AG08396 (cell line): ENCODE measurements at places on chromosomes 7 and 10.

GRCh38 chr10:130013335-130014262 lies 49.5 kb upstream of the EBF3 start:
- no peak for DNase-seq

DNA sequence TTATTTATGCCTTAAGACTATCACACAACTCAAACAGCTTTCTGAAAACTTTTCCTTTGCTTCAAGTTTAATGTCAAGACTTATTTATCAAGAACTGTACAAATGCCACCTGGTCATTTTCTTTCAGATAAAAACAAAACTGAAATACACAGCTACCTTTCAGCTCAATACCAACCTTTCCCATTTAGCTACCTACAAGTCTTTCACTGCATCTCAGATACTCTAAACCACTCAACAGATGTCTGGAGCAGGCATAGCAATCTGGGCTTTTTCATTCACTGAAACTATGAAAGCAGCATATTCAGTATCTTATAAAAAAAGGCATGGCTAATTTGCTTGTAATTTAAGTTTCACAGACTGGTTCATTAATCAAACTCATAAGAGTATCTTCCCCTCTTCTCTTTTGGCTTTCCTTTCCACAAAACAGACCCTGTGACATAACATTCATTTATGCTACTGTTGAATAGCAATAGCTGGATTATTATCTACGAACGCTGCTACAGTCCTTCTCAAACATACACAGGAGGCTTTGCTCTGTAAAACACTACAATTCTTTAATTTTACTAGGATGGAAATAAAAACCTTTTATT lies 8.2 kb downstream of the TRA2A start:
- no peak for DNase-seq

DNA sequence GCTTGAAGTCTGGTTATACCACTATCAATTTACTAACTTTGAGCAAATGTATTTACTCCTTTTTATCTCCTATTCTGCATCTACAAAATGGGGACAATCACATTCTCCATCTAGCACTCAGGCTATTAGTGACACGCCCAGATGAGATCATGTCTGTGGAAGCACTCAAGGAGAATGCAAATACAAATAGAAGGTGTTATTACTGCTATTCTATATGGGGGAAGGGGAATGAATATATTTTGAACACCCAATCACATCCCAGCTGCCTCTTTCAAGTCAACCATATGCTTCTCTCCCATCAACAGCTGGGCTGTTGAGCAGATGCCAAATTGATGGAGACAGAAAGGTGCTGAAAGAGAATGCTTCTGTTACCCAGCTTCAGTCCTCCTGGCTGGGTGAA lies 23.5 kb downstream of the SGMS1 start:
- DNase-seq, result no peak

DNA sequence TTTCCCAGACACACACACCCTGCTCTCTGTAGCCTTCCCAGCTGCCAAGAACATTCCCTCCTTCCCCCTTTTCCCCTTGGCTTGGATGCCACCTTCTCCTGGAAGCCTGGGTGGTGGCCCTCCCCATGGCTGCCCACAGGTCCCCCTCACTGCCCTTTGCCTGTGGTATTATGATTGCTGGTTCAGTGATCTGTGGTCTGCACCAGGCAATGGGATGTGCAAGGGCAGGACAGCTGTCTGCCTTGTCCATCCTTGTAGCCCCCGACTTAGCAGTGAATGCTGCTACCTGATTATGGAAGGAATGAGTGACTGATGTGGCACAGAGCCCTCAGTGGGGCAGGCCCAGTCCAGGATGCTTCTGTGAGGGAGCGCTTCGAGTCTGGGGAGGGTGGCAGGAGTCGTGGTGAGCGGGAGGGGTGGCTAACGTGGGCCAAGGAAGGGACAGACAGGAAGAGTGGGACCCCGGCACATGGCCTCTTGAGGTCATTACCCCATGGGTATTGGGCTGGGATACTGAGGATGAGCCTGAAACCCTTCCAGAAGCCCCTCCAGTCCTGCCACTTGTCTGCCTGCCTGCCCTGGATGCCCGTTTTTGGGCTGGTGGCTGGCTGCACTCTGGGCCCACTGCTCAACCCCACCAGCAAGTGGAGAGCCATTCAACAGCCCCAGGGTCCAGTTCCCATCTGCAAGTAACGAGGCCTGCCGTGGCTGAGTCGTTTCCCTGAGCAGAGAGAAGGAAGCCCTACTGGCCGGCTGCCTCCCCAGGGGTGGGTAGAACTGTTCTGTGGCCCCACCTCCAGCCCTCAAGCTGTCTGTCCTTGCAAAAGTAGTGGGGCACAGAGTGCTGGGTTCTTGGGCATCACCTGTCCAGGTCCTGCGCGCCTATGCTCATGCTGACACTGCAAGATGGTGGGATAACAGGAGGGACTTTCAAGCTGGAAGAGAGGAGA lies 8.8 kb downstream of the CHST3 start:
- DNase-seq, result no peak

GRCh38 chr10:85961073-85961472 lies 405.5 kb downstream of the GRID1 start:
- no peak for DNase-seq

DNA sequence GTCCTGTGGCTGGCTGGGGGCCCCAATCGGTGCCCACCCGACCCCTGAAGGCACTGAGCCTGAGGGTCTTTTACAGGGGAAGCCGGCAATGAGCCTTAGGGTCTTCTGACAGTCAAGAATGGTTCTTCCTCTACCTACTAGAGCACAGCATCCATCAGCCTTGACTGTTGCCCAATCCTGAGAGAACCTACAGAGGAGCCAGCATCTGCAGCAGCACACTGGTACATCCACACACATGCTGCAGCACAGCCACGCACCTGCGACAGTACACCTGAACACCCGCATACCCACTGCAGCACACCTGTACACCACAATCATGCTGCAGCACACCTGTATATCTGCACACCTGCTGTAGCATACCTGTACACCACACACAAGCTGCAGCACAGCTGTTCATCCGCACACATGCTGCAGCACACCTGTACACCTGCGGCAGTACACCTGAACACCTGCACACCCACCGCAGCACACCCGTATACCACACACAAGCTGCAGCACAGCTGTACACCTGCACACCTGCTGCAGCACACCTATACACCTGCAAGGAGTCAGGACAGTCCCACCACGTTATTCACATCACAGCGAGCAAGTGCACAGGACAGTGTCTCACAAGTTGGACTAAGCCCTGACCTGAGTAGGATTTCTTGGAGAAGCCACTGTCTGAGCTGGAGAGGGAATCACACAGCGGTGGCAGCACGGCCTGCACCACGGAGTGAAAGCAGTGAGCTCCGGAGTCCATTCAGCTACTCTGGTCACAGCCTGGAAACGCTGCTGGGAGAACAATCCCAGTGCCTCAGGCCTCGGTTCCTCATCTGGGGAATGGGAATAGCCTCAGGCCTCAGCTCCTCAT lies 56.4 kb downstream of the VIPR2 start:
- no peak for DNase-seq

DNA sequence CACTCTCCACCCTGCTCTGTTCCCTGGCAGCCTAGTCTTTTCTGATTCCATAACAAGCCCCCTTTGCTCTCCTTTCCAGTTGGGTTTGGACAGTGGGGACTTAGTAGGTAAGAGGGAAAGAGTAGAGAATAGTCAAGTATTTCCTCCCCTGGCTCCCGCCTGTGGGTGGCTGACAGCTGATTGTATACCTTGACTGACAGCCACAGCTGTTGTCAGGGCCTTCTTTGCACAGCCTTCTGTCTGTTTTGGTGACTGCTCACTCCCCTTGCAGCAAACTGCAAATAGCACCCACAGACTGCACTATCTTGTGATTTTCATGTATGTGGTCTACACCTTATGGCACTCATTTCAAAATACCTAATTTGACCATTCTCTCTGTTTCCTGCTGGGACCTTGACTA lies 486.3 kb downstream of the ACTR3B start:
- DNase-seq, result no peak

GRCh38 chr10:86526606-86527005 lies 5.0 kb upstream of the WAPL start:
- DNase-seq, result no peak

DNA sequence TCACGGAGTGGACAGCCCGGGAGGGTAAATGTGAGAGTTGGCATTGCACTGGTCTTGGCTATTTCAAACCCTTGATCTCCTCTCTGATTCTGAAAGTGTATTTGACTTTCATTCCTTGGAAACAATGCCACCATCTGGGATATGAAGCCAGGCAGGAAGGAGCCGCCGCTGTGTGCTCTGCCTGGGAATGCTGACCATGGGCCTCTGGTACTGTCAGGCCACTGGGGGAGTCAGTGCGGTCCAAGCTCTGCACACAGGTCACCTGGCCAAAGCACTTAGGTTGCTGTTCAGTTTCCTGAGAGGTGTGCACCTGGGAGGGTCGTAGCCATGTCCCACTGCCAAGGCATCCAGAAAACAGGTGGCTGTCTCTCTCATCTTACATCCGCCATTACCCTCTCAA lies 68.5 kb upstream of the SHH start:
- no peak for DNase-seq

- DNase-seq, result no peak
Measured at GRCh38 chr10:8908013-8908412, 853.5 kb downstream of the GATA3 start.

GRCh38 chr10:71274901-71275796 lies 43.9 kb upstream of the SLC29A3 start:
- no peak for DNase-seq

GRCh38 chr10:4646547-4646946 lies 179.5 kb upstream of the AKR1E2 start:
- DNase-seq, result no peak

GRCh38 chr7:130732980-130733930 lies 752 bp downstream of the KLF14 start:
- no peak for DNase-seq

- DNase-seq, result no peak
Measured at GRCh38 chr10:97016728-97017473, 168.9 kb downstream of the SLIT1 start.

GRCh38 chr7:10780400-10780747 lies 193.3 kb upstream of the PHF14 start:
- DNase-seq, result no peak

- no peak for DNase-seq
Measured at GRCh38 chr7:149715476-149715875, 57.9 kb downstream of the ZNF467 start.

DNA sequence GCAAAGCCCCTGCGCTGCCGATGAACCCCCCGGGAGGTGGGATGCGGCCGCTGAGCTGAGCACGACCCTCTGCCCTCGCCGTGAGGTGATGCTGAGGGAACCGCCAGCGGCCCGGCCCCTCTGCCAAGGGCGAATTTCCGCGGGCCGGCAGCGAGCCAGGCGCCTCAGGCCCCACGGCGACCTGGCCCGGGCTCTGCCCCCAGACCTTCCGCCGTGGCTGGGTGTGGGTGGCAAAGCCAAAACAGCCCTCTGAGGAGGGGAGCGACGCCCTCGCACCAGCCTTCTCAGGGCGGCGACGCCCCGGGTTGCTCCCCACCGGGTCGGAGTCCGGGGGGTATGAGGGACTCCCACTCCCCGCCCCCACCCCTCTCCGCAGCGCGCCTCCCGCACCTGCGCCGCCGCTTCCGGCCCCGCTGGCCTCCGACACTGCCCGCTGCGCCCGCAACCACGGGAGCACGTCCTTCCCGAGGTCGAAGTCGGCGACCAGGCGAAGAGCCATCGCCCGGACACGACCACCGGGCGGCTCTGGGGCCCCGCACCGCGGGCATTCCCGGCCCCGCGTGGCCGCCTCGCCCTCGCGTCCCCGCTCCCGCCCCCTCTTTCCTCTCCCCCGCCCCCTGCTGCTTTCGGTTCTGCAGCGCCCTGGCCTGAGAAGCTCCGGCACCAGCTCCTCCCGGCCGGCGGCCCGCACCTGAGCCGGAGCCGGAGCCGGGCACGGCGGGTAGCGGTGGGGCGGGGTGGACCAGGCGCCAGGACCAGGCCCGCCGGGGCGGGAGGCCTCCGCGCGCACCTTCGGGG lies at the start of gene GSAP:
TSS of gene GSAP (minus strand) at position 527 of the 798 bp plus-strand sequence. CDS start at position 499, 28 bp downstream.
- peak; percentile 83 for DNase-seq

- DNase-seq, result no peak
Measured at GRCh38 chr7:80392229-80393169, 119.4 kb downstream of the GNAT3 start.

- no peak for DNase-seq
Measured at GRCh38 chr10:13790196-13790595, 203.4 kb downstream of the PRPF18 start.

GRCh38 chr7:3259711-3260400 lies 41.2 kb upstream of the SDK1 start:
- no peak for DNase-seq

DNA sequence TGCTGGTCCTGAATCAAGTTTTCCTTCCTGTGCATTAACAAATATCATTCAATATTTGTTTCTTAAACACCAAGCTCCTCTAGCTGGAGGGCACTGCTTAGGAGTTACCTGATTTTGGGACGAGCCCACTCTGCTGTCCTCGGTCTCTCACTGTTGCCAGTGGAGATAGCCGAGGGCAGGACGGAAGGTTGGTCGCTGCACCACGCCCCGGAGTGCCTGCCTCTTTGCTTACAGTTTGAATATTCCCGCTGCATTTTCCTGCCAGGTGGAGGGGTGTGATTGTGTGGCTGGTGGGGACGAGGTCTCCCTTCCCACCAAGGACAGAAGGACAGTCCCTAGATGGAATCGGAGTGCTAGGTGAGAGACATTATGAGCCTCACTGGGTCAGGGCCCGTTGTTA lies 201.5 kb downstream of the DNAJB6 start:
- no peak for DNase-seq

- no peak for DNase-seq
Measured at GRCh38 chr7:136389933-136390332, 412.8 kb upstream of the MTPN start.
